Upper lobe of right lung (tissue), 1 donor: ENCODE measurements at places on chromosomes 16 and 17. TPM values are rescaled to one million over a fixed set of nuclear protein-coding genes. Genes with fewer than 3 reads are reported as not detected.

DNA sequence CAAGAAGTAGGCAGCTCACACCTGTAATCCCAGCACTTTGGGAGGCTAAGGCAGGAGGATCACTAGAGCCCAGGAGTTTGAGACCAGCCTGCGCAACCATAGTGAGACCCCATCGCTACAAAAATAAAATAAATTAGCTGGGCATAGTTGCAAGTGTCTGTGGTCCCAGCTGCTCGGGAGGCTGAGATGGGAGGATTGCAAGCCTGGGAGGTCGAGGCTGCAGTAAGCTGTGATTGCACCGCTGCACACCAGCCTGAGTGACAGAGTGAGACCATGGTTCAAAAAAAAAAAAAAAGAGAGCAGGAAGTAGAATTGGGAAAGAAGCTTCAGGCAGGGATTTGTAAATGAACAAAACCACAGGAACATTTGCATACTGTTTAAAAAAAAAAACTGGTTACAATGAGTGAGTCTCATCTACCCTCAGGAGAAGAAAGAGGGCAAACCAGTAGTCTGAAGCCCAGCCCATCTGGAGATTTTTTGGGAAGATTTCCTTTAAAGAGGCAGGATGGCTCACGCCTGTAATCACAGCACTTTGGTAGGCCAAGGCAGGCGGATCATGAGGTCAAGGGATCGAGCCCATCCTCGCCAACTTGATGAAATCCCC, 7.9 kb downstream of the MPV17L start:
- no peaks in the 10 kb centered on the region for H3K27me3 ChIP-seq
- H3K36me3 ChIP-seq: no peaks in the 10 kb centered on the region
- H3K4me1 ChIP-seq: no peaks in the 10 kb centered on the region
- H3K4me3 ChIP-seq: no peak overlapping the region

GRCh38 chr17:71099003-71099714, 929.8 kb downstream of the KCNJ2 start:
- no peak overlapping the region for H3K4me3 ChIP-seq
- no peak for DNase-seq
- H3K36me3 ChIP-seq: no peaks in the 10 kb centered on the region
- no peaks in the 10 kb centered on the region for H3K27me3 ChIP-seq
- H3K4me1 ChIP-seq: no peaks in the 10 kb centered on the region
- no peak overlapping the region for H3K27ac ChIP-seq

- H3K4me3 ChIP-seq: no peak overlapping the region
- H3K27ac ChIP-seq: no peak overlapping the region
- H3K36me3 ChIP-seq: no peaks in the 10 kb centered on the region
- no peak for DNase-seq
- H3K27me3 ChIP-seq: peaks cover 8% of the 10 kb centered on the region
These were observed 678 bp upstream of the GH1 start for GRCh38 chr17:63919311-63919723.

GRCh38 chr16:5062790-5063765, 2.7 kb downstream of the C16orf89 start:
- H3K4me1 ChIP-seq: no peaks in the 10 kb centered on the region
- peaks cover 9% of the 10 kb centered on the region for H3K36me3 ChIP-seq
- DNase-seq: peak; percentile 57
- H3K4me3 ChIP-seq: no peak overlapping the region
- H3K27ac ChIP-seq: no peak overlapping the region
- no peaks in the 10 kb centered on the region for H3K27me3 ChIP-seq

GRCh38 chr16:9195287-9195686, 103.8 kb downstream of the HAPSTR1 start:
- no peak overlapping the region for H3K4me3 ChIP-seq
- no peak overlapping the region for H3K27ac ChIP-seq
- H3K36me3 ChIP-seq: no peaks in the 10 kb centered on the region
- no peak for DNase-seq
- H3K4me1 ChIP-seq: no peaks in the 10 kb centered on the region

The KRTAP4-9 gene
- not detected for total RNA-seq

GRCh38 chr16:28067604-28068379, 4.3 kb upstream of the GSG1L start:
- H3K36me3 ChIP-seq: no peaks in the 10 kb centered on the region
- peaks cover 11% of the 10 kb centered on the region for H3K27me3 ChIP-seq
- H3K27ac ChIP-seq: no peak overlapping the region
- H3K4me3 ChIP-seq: no peak overlapping the region

DNA sequence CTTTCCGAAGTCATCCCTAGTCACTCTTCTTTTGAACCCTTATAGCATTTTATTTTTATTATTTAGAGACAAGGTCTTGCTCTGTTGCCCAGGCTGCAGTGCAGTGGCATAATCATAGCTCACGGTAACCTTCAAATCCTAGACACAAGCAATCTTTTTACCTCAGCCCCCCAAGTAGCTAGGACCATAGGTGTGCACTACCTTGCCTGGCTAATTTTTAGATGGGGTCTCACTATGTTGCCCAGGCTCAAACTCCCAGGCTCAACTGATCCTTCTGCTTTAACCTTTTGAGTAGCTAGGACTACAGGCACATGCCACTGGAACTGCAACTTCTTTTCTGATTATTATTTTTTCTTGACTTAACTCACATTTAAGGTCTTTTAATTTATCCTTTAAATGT, 33.0 kb upstream of the TMEM97 start:
- H3K4me3 ChIP-seq: no peak overlapping the region
- no peaks in the 10 kb centered on the region for H3K4me1 ChIP-seq
- no peaks in the 10 kb centered on the region for H3K36me3 ChIP-seq

DNA sequence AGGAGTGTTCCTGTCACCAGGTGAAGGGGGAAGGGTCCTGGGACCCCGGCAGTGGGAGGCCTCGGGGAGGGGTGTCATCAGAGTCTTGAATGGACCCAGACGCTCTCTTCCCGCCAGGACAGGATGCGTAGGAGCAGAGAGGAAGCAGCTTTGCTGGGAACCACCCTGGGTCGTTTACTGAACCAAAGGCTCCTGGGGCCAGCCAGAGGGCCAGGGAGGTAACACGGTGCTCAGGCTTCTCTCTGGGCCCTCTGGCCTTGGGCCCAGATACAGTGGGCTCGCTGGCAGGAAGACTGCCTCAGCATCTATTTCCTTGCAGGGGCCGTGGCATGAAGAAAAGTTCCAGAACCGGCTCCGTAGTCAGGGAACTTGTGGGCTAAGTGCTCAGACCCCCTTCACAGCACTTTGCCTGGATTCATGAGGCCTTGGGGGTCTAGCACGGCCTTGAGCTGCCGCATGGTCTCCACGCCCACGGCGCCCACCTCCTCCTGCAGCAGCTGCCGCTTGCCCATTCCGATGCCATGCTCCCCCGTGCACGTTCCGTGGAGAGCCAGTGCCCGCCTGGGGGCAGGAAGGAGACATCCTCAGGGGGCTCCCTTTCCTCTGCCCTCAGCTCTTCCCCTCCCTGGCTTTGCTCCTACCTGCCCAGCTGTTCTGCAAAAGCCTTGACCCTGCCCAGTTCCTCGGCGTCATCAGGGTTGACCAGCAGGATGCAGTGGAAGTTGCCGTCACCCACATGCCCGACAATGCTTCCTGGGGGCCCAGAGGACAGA, 4.4 kb downstream of the LDHD start:
- peaks cover 50% of the 10 kb centered on the region for H3K4me1 ChIP-seq
- H3K27ac ChIP-seq: peak overlapping the region; percentile 18

The GGNBP2 gene
- 81.7 TPM for total RNA-seq

- H3K4me1 ChIP-seq: no peaks in the 10 kb centered on the region
- peaks cover 17% of the 10 kb centered on the region for H3K36me3 ChIP-seq
- H3K4me3 ChIP-seq: no peak overlapping the region
- no peak overlapping the region for H3K27ac ChIP-seq
- no peak for DNase-seq
- H3K27me3 ChIP-seq: no peaks in the 10 kb centered on the region
These were observed 26.0 kb downstream of the SNX29 start for GRCh38 chr16:12002447-12003006.

GRCh38 chr17:9090641-9091096, 69.4 kb downstream of the NTN1 start:
- H3K4me1 ChIP-seq: no peaks in the 10 kb centered on the region
- no peaks in the 10 kb centered on the region for H3K36me3 ChIP-seq
- H3K27ac ChIP-seq: no peak overlapping the region
- H3K4me3 ChIP-seq: no peak overlapping the region
- no peaks in the 10 kb centered on the region for H3K27me3 ChIP-seq
- no peak for DNase-seq

GRCh38 chr16:57382535-57383275, 10.4 kb downstream of the CX3CL1 start:
- H3K27ac ChIP-seq: no peak overlapping the region
- no peaks in the 10 kb centered on the region for H3K36me3 ChIP-seq
- peaks cover 24% of the 10 kb centered on the region for H3K4me1 ChIP-seq
- no peak for DNase-seq

DNA sequence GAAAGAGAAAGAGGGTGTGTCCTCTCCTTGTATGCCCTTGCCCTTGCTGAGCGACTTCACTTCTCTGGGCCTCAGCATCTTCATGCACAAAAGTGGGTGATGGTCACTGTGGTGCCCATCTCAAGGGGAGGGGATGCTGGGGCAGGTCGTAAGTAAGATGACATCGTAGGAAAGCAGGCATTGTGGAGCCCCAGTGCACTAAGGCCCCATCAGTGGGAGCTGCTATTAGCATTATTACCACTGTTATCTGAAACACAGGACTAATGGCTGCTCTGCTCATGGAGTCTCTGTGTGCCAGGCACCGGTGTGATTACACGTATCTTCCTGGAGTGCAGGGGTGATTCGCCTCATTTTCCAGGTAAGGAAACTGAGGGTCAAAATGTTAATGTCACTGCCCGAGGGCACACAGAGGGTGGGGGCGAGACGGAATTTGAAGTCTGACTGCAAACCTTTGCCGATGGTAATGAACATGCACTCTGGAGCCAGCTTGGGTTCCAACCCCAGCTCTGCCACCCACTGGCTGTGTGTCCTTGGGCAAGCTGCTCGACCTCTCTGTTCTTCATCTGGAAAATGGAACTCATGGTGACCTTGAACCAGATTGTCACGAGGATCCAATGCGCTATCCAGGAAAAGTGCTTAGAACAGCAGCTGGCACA, 63.2 kb upstream of the GSE1 start:
- no peaks in the 10 kb centered on the region for H3K36me3 ChIP-seq
- no peaks in the 10 kb centered on the region for H3K27me3 ChIP-seq
- no peak for DNase-seq

- no peak overlapping the region for H3K4me3 ChIP-seq
- H3K27ac ChIP-seq: no peak overlapping the region
- no peaks in the 10 kb centered on the region for H3K36me3 ChIP-seq
These were observed 213.2 kb downstream of the CCDC182 start for GRCh38 chr17:57531648-57532504.

The CCT6B gene
- 1.7 TPM for total RNA-seq

The GPRC5C gene
- 48.6 TPM for total RNA-seq

The CPNE7 gene
- total RNA-seq: 4.8 TPM

The ZFPM1 gene
- 8.4 TPM for total RNA-seq
